HFFc6 (cell line): ENCODE measurements at places on chromosomes 7 and 10.
A peak's percentile ranks its signal among the peaks of the same experiment; 100 is the strongest.

DNA sequence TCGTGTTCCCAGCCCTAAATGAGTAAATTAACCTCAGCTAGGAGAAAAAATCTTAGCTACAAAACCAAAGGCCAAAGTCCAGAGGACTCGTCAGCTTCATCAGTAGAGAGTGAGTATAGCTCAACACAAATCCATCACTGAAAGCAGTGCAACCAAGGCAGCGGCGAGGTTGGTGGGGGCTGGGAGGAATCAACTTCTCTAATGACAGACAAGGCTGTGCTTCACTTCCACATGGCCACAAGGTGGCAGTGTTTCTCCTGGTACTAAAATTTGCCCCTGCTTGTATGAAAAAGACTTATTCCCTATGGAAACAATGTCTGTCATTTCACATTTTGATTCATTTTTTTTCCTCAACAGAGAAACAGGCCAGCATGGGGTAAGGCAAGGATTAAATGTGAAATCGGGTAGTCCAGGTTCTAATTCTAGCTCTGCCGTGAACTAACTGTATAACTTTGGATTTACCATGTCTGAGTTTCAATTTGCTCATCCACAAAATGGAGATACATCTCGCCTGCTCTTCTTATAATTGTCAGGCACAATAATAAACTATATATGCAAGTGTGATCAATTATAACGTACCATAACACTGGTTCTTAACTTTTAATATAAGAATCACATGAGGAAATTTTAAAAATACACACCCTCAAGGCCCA, 39.3 kb downstream of the FAS start:
- peak; percentile 71 for DNase-seq

GRCh38 chr10:69901628-69902505, 100.2 kb downstream of the COL13A1 start:
- peak; percentile 29 for DNase-seq

DNA sequence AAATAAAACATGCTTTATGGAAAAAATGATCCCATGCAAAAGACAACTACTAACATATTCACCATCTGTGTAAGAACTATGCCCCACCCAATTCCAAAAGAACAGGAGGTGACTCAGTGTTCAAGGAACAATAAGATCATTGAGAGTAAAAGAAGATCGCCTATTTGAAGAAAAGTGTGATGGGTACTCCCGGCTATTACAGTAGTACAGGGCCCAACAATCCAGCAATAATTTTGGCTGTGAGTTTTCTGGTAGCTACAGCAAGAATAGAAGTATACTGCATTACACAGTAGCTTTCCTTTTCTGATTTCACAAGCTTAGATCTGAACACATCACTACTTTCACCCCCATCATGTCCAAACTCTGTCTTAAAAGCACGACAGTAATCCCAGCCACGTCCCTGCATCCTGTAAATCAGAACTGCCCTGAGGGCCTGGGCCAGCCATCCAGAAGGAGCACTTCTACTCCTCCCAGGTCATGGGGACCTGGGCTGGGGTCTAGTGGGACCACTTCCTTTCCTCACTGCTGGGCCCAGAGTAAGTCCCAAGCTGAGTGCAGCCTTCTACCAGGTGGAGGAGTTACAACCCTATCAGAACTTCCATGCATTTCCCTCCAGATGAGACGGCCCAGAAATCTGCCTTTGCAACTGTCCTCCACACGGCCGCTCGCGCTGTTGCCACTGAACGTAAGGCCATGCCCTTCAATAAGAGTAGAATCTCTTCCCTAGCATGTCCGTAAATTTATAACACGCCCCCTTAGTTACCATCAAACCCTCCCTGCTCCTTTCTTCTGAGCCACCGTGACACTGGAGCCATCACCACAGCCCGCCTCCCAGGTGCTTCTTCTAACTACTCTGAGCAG, 7.9 kb downstream of the ESYT2 start:
- DNase-seq = peak; percentile 57

DNA sequence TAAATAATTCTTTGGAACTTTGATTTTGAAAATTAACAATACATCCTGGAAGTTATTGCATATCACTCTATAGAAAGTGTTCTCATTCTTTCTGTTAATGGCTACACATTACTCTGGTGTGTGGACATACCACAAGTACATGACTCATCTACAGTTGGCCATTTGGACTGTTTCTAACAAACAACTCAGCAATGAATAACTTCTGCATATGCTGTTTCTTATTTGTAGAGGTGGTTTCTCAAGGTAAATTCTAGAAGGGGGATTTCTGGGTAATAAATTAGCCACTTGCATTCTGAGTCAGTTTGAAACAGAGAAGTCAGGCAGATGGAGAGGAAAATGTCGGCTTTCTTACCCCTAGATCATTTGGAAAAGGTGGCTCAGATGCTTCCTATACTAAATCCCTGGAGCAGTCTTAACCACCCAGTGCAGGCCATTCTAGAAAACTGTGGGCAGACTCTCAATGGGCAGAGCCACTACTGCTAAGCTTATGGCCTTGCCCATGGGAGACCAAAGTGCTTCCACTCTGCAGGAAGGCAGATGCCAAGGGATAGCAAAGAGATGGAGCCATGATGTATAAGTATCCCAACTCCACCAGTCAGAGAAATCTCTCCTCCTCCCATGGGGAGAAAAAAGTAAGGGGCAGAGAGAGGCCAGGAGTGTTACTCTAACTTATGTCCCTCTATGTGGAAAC, 194.0 kb upstream of the PLPP4 start:
- peak; percentile 24 for DNase-seq

- DNase-seq = no peak
These were observed 286.7 kb downstream of the INHBA start for GRCh38 chr7:41416208-41416595.

DNA sequence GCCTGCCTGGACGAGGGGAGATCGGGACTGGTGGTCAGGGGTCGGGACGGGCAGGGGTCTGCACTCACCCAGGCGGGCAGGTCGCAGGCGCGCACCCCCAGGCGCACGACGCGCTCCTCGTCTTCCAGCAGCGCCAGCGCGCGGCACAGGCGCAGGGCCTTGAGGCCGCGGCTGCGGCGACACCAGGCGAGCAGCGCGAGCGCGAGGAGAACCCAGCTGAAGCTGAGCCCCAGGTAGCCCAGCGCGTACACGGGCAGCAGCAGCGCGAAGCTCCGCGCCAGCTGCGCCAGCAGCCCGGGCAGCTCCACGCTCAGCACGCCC, 328 bp downstream of the ESYT2 start:
- DNase-seq = peak; percentile 74

GRCh38 chr7:111903797-111904196, 302.4 kb downstream of the DOCK4 start:
- peak; percentile 1 for DNase-seq

GRCh38 chr7:128215281-128215680, 25.8 kb upstream of the LEP start:
- peak; percentile 96 for DNase-seq

DNA sequence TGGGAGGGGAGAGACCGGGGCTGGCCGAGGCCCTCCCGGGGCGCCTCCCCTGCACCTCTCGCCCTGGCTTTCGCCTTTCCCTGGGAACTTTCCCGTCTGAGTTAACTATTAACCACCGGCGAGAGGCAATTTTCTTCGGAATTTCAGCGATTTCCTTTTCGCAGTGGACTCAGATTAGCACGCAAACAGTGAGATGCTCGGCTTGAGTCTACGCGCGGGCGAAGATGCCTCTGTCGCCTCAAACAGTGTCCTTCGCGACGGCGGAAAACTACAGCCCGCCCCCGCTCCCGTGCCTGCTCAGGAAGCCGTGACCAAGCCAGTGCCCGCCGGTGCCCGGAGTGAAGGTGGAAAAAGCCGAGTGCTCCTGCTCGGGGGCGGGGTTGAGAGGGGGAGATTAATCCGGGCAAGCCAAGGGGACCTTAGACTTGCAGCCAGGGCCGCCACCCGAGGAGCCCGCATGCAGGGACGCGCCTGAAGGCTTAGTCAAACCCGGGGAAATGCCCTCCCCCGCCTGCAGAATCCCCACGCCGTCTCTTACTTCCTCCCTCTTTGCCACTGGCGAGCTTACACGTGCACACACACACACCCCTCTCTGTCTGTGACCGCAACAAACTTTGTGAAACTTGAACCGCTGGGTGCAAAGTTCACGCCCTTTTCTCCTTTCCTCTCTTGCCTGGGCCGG, 14.5 kb upstream of the PAX2 start:
- DNase-seq = no peak

GRCh38 chr7:34757570-34758110, 99.6 kb downstream of the NPSR1 start:
- no peak for DNase-seq

- DNase-seq = no peak
These were observed 77.0 kb upstream of the NMT2 start for GRCh38 chr10:15245530-15245929.

- no peak for DNase-seq
These were observed 49.2 kb downstream of the KDM7A start for GRCh38 chr7:140127360-140128127.

DNA sequence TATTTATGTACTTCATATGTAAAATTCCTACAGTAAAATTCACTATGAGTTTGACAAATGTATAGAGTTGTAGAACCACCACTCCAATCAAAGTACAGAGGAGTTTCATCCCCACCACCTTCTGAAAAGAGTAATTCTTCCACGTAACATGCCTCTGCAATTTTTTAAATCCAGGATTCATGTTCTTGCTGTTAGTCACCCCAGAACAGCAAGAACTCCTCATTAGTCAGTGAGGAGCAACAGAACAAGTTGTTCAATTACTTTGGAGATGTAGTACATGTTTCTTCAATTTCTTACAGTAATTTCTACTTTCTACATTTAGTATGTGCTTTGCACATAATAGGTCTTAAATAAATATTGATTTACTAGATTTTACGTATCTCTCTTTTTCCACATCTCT, 248.1 kb downstream of the ABCA13 start:
- DNase-seq = no peak

DNA sequence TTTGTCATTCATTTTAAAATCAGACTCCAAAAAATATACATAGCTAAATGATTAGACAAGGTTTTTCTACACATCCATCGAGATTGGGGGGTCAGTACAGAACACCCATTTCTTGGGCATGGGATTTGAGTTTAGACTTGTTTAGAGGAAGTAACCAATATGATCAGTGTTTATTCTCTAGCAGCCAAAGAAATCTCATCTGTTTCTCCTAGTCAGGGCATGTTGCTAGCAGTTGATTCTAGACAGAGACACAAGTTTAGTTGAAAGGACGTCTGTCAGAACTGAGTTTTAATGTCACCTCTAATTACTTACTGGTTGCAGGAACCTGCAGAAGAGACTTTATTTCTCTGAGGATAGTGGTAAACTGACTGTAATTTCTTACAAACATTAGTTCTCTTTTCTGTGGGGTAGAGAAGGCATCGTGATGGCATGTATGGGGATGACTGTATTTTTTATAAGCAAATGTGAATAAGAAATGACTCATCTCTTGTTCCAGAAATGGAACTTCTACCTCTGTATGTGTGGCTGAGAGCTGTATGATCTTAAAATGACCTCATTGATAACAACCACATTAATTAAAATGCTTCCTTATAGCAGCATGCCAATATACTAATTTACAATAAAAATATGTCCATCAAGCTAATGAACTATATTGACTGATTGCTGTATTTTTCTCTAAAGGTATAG, 30.6 kb upstream of the RHOBTB1 start:
- no peak for DNase-seq

DNA sequence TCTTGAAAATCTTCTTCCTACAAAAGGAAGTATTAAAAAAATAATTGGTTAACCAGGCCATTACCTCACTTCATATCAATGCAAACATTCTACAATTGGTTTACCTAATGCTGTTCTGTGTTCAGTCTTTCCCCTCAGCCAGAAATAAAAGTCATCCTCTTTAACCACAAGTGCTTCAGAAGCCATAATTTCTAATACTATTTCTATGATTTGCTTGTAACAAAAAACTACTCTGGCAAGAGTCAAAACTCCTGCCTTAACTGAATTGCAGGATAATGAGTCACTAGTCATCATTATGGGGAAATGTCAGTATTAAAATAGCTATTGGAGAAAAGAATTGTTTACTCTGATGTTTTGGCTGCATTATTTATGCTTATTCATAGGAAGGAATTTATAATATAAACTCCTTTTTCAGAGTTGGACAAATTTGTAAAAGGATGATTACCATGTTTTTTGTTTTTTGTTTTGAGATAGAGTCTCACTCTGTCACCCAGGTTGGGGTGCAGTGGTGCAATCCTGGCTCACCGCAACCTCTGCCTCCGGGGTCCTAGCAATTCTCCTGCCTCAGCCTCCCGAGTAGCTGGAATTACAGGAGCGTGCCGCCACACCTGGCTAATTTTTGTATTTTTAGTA, 55.5 kb upstream of the ODAD2 start:
- DNase-seq = peak; percentile 99

GRCh38 chr7:29158795-29159423, 12.6 kb upstream of the CPVL start:
- DNase-seq = no peak

DNA sequence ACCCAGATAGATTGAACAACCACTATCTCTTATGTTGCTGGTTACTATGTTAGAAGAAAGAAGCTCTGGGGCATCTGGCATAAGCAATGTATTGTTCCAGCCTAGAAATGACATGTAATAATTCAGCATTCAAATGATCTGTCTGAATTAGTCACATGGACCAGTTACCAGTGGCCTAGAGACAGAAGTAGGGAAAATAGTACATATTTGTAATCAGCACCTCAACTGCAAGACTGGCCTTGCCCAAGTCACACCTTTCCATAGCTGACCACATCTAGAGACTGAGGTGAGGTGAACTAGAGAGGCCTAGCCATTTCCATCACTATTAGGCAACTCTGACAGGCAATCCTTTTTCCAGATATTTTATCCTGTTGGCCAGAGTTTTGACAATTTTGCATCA, 315.6 kb upstream of the KCND2 start:
- no peak for DNase-seq

GRCh38 chr7:25012254-25012653, 32.3 kb upstream of the OSBPL3 start:
- DNase-seq = peak; percentile 15

DNA sequence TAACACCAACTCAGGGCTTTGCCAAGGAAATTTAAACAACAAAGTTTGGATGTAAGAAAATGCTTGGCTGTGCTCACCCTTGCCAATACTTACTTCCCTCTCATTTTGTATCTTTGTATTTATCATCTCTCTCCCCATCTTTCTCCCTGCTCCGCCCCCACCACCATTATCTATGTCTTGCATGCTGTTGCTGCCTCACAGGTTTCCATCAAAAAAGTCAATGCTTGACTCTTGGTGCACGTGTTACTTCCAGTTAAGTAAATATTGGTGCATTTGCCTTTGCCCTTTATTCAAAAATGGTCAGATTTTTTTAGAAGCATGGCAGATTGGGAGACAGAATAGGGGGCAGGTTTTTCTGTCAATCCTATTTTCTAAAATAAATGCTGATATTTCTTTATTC, 626.0 kb downstream of the ACTR3B start:
- no peak for DNase-seq

DNA sequence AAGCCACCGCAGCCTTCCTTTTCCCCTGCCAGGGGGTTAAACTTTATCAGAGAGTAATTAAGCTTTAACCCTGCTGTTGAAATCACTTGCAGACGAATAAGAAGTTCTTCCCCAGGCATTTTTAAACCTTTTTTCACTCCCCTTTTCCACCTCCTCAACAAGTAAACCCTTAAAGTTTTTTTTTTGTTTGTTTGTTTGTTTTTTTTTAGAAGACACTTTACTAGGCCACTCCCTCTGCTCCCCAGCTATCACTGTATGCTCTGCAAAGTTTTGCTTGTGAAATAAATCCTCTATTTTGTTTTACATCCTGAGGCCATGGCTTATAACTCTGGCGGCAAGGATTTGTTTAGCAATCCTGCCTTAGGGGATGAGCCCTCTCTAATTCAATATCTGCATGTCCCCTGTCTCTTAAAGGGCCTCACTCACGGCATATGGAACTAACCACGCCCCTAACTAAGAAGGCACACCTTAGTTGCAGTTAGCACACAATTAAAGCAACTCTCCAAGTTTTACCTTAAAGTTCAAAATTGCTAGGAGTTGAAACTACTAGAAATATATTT, 1354.7 kb upstream of the LRRTM3 start:
- no peak for DNase-seq
